ENCODE measurements at places on chromosomes 1 and 21.

GRCh38 chr1:147626739-147627138 is 43.6 kb downstream of the ACP6 start:
- DNase-seq: no peak

- DNase-seq: no peak
Measured at GRCh38 chr1:209431813-209432442, 151.6 kb upstream of the CAMK1G start.

GRCh38 chr1:65082346-65083040 is 65.5 kb upstream of the AK4 start:
- no peak for DNase-seq

DNA sequence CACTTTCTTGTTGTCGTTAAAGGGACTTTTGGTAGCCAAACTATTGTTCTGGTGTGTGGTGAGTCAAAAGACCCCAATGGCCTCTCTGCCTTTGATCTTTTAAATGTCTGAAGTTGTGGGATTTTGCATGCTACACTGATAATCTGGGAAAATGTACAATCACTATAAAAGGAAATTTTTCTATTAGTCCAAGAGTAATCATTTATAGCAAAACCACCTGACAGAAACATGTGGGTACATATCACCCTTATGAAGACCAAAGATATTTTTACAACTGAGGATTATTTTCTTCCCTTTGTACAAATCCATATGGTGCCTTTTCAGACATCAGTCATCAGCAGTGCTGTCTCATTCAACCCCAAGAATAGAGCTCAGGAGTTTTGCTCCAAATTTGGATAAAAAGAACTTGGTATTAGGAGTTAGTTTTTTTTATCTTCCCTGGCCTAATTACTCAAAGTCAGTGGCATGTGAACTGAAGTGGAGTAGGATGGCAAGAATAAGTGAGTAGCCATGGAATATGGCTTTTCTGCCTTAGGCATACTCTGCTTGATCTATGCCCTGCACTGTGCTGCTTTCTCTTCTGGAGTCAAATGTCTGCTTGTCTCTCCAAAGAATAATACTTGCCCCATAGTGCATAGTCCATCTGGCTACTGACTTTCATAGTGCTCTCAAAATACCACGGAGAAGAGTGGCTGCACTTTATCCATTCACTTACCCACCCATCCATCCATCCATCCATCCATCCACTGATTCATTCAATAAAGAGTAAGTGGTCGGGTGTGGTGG is 13.5 kb downstream of the GREM2 start:
- DNase-seq: no peak

DNA sequence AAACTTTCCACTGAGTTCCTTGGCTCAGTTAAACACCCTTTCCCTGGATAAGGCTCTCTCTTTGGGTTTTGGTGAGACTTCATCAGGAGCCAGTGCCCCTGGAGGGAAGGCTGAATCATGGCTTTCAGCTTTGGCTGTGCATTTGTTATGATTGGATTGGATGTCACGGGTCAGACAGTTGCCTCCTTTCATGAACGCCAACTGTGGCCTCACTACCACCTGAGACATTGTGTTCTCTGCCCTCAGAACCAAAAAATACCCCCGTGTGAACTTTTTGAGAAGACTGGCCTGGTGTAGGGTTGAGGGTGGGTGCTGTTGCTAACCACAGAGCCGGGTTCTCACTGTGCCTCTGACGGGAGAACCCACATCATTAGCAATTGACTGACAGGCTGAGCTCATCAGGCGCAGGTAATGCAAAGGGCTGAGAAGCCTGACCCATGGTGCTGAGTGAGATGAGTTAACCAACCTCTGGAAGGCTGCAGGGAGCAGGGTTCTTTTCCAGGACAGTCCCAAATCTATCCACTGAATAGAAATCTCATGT is 65.6 kb downstream of the HHAT start:
- DNase-seq: no peak

DNA sequence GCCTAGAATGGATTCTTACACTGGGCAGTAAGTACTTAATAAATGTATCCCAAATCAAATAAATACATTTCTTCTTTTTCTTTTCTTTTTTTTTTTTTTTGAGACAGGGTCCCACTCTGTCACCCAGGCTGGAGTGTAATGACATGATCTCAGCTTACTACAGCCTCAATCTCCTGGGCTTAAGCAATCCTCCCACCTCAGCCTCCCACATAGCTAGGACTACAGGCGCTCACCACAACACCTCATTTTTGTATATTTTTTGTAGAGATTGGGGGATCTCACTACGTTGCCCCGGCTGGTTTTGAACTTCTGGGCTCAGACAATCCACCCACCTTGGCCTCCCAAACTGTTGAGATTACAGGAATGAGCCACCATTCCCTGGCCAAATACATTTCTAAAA is 63.7 kb upstream of the LGALS8 start:
- no peak for DNase-seq

GRCh38 chr1:224051086-224051406 is 62.9 kb upstream of the FBXO28 start:
- DNase-seq: no peak

DNA sequence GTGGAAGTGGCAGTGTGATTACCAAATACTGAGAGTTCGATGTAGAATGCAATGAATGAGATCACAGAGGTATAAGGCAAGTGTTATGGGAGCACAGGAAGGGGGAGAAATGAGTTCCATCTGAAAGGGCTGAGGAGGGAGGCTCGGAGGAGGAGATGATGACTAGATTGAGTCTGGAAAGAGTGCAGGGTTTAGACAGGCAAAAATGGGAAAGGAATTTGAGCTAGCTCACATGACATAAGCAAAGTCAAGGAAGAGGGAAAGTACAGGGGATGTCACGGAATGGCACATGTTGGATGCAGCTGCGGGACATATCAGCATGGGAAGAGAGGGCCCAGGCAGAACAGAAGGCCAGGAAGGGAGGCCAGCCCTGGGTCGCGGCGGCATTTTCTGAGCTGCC is 132.7 kb downstream of the RUNX1 start:
- DNase-seq: no peak

GRCh38 chr1:195373856-195374255 is 1234.4 kb downstream of the KCNT2 start:
- DNase-seq: no peak

- DNase-seq: no peak
Measured at GRCh38 chr1:51784997-51785421, 93.5 kb downstream of the NRDC start.

- no peak for DNase-seq
Measured at GRCh38 chr1:211938561-211938997, 96.8 kb downstream of the INTS7 start.

GRCh38 chr1:13793088-13793730 is 93.2 kb downstream of the PRDM2 start:
- no peak for DNase-seq

DNA sequence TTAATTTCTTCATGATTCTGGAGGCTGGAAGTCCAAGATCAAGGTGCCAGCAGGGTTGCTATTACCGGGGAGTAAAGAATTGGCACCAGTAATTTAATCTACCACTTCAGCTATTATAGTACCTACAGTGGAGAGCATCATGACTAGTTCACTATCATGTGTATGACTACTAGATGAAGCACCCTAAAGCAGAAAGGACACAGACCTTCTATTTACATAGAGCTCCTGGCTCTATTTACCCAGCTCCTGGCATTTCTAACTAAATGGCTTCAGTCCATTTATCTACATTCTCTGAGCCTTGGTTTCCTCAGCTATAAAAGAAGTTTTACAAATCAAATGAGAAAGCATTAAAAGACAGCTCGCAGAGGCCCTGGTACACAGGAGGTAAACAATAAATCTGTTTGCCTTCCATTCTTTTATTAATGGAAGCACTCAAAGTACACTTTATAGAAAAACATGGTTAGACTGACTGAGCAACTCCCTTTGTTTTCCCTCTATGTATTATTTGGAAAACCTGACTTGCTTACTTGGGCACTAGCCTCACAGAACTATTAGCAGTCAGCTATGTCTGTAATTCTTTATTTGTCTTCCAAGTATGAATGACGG is 203.0 kb downstream of the SLC35F3 start:
- DNase-seq: no peak

DNA sequence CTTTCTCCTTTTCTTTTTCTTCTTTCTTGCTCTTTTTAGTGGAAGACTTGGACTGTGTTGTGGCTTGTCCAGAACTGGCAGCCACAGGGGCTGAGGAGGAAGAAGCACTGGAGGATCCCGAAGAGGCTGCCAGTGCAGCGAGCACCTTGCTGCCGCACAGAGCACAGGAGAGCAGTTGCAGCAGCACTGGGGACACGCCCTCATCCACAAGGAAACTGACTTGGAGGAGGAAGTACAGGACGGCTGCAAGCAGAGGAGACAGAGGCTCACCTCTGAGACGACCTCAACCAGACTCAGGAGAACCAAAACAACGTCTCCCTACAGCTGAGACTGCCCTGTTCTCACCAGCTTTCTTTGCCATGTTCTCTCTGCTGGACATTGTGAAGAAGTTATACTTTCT is 88.9 kb downstream of the UBR4 start:
- no peak for DNase-seq

DNA sequence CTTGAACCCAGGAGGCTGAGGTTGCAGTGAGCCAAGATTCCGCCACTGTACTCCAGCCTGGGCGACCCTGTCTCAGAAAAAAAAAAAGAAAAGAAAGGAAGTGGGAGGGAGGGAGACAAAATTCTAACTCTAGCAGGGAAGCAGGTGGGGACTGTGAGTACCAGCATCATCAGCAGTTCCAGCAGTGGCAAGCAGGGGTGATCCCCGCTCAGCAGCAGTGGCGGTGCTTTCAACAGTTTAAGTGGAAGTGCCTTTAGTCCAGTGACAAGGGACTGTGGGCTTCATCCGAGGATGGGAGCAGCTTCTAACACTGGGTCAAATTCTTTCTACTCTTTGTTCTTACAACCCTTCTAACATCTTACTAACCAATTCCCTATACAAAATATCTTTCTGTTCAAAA is 858.1 kb upstream of the ADAMTS5 start:
- no peak for DNase-seq

GRCh38 chr1:201482755-201483154 is 13.8 kb upstream of the PHLDA3 start:
- DNase-seq: no peak

GRCh38 chr1:28853093-28853742 is 41.2 kb downstream of the OPRD1 start:
- no peak for DNase-seq

DNA sequence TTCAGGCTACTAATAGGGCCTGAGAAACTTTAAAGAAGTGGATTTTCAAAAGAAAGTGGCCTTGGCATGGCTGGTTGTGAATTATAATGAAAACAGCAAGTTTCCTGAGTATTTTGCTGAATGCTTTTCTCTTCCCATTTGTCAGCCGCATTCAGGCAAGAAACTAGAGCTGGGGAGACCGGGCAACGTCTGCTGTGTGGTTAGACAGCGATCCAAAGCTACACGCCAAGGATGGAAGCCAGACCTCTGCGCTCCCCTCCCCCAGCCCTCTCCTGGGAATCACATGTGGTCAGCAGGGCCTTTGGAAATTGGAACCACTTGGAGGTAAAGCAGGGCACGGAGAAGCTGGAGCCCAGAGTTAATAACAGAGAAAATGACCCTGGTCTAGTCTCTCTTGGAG is 114.1 kb upstream of the CD34 start:
- no peak for DNase-seq

- no peak for DNase-seq
Measured at GRCh38 chr1:77467741-77468140, 185.9 kb downstream of the AK5 start.

GRCh38 chr1:53462193-53462592 is 3.0 kb downstream of the DMRTB1 start:
- DNase-seq: no peak

DNA sequence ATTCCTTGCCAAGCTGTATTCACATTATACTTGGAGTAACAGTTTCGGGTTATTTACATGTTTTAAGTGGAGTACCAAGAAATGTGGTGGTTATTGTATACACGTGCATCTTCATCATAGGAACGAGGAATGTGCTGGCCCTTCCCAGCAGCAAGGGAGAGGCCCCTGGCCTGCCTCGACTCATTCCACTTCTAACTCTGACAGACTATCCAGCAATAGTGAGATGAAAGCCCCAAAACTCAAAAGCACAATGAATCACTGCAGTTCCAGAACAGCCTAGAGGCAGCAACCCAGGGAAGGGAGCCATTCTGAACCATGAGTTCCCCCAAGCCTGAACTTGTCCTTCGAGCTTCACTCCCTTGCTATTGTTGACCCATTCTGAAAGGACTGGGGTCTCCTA is 23.1 kb downstream of the FAM89A start:
- DNase-seq: no peak

- DNase-seq: no peak
Measured at GRCh38 chr1:205763980-205764379, 11.3 kb downstream of the RAB29 start.

DNA sequence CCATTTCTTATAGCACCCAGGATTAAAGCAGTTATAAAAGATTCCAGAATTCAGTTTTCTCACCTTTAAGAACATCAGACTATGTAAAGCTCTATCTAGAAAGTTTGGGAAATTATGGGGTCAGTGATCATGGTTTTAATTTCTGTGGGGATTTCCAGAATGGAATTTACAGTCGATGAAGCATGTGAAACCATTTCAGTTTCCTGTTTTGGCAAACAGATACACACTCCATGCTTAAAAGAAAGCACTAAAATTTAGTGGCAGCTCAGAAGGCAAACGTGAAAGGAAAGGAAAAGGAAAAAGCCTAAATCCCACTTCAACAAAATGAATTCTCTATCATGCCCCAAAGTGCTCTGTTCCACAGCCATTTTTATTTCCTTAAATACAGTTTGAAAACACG is 60.4 kb downstream of the FYB2 start:
- DNase-seq: no peak

DNA sequence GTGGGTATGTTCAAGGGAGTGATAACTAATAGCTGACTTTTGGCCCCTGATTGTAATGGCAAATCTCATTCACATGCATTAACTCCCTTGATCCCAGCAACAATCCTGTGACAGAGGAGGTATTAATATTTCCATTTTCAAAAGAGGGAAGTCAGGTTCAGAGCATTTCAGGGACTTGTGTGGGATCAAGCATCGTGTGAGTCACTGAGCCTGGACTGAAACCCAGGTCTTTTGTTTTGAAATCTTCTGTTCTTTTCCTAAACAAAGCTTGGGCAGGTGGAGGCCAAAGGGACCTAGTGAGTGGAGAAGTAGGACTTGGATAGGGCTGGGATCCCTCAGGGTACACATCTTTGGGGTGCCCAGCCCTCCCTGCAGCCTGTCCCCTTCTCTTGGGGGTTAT is 37.9 kb downstream of the ETNK2 start:
- no peak for DNase-seq

- DNase-seq: no peak
Measured at GRCh38 chr21:14382486-14382834, 486 bp downstream of the HSPA13 start.

GRCh38 chr1:236154671-236155398 is 12.5 kb downstream of the GPR137B start:
- no peak for DNase-seq

GRCh38 chr21:38957575-38958322 is 152.0 kb downstream of the ETS2 start:
- no peak for DNase-seq

GRCh38 chr1:28028873-28029654 is 59.3 kb downstream of the EYA3 start:
- DNase-seq: no peak

DNA sequence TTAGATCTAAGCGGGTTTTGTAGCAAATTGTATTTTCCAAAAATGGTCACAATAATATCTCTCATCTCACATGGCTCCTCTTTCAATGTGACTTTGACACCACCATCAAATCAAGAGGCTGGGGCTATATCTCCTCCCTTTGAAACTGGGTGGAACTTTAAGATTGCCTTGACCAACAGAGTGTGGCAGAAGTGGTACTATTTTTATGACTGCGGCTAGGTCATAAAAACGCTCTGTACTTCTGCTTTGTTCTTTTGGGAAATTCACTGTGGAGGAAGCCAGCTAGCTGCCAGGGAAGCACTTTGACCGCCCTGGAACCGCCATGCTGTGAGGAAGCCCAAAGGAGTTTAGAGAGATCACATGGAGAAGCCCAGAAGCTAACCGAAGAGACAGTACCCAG is 50.7 kb upstream of the ACOT11 start:
- DNase-seq: no peak

Data from T-helper 17 cell (primary cell).